Ammon's horn (tissue), 1 donor: ENCODE measurements at places on chromosomes 7 and 10.

DNA sequence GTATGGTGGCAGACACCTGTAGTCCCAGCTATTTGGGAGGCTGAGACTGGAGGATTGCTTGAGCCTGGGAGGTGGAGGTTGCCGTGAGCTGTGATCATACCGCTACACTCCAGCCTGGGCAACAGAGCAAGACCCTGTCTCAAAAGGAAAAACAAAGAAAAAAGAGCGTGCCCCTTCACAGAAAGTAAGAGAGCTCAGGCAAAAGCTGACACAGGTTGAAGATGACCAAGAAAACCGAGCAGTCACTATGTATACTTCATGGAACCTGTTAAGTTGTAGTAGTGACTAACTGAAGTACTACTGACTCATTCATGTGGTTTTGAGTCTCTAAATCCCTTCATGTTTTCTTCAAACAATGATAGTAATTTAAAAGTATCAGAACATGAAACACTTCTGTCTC is 1.2 kb upstream of the PRRT4 start:
- DNase-seq = no peak

DNA sequence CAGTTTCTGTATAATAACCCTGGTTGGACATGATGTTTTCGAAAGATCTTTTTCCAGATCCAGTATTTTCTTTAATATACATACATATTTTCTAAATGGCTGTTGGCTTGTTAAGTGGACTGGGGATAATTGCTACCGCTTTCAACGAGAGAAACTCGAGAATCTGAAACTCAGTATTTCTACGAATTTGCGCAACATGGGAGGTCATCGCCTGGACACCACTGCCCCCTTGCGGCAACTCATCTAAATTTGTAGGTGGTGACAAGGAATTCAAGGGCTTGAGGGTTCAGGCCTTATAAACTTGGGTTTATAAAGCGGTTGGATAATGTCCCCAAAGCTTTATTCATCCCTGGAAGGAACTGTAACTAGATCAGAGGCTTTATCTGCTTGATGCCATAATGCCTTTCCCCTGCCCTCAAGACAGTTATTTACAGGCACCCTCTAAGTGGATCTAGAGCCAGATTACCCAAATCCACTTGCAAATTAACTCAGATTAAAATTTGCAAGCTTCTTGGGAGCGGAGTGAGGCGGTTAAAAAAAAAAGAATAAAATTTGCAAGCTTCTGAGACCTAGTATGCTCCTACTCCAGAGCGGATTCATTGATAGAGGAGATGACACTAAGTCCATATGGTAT is 21.3 kb upstream of the KCNK18 start:
- peak; percentile 88 for DNase-seq

DNA sequence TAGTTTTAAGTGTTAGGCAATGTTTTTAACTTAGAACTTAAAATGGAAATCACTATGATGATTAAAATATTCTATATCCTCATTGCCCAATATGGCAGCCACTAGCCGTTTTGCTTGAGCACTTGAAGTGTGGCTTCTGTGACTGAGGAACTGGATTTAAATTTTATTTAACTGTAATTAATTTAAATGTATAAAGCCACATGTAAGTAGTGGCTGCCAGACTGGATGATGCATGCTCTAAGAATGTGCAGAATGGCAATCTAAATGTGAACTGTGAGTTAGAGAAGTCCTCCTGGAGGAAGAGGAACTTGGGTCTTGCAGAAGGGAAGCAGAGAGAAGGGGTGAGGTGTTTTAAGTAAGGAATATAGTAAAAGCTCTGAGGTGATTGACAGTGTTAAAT is 451.4 kb downstream of the SUGCT start:
- DNase-seq = no peak

- no peak for DNase-seq
These were observed 62.6 kb upstream of the CACNA2D1 start for GRCh38 chr7:82506208-82506607.

- DNase-seq = no peak
These were observed 4.4 kb upstream of the FKBP9 start for GRCh38 chr7:32952876-32953275.

DNA sequence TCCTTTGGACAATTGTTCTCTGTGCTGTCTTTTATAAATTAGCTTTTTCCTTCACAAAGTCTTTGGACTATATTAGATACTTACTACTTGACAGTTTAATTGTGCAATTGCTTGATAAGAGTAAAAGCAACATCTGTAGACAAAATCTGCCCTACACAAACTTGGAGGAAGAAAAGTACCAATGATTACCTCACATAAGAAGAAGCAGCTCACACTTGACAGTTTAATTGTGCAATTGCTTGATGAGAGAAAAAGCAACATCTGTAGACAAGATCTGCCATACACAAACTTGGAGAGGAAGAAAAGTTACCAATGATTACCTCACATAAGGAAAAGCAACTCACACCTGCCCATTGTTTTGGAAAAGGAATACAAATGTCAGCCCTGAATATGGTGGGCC is 17.1 kb upstream of the SCIN start:
- no peak for DNase-seq

- DNase-seq = no peak
These were observed 10.9 kb upstream of the SNX8 start for GRCh38 chr7:2325162-2325561.

DNA sequence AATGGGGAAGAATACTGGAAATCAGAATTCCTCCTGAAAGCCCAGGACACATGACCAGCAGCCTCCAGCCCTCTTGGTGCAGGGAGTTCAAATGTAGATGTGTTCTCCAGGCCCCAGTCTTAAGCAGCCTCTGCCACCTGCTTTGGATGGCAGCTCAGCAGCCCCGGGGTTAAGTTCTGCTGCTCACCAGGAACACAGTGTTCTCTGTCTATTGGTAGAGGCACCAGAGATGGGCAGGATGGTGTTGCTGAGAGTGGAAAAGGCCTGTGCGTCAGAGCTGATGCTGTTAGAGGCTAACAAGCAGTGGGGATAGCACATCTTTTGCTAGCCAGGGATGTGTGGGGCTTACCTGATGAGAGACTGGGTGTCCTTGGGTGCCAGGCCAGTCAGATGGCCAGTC is 56.8 kb downstream of the PAX2 start:
- DNase-seq = no peak

DNA sequence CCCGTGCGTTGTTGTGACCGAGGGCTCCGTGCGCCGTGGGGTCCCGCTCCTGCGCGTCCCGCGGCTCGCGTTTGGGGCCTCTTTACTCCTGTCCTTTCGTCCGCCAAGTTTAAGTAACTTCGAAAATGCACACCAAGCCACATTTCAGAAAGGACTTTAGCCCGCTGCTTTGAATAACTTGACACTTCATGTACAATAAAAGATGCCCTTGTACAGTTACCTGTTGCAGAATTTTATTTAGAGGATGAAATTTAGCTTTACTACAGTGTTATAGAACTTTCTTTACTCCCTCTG is 459 bp downstream of the SUGCT start:
- DNase-seq = no peak

- DNase-seq = no peak
These were observed 449.7 kb downstream of the AUTS2 start for GRCh38 chr7:70047891-70048448.

GRCh38 chr7:111855161-111855841 is 293.0 kb upstream of the IMMP2L start:
- DNase-seq = peak; percentile 81

GRCh38 chr7:87702326-87702725 is 74.1 kb downstream of the RUNDC3B start:
- no peak for DNase-seq

- DNase-seq = no peak
These were observed 17.3 kb downstream of the ELMO1 start for GRCh38 chr7:37431413-37431812.

DNA sequence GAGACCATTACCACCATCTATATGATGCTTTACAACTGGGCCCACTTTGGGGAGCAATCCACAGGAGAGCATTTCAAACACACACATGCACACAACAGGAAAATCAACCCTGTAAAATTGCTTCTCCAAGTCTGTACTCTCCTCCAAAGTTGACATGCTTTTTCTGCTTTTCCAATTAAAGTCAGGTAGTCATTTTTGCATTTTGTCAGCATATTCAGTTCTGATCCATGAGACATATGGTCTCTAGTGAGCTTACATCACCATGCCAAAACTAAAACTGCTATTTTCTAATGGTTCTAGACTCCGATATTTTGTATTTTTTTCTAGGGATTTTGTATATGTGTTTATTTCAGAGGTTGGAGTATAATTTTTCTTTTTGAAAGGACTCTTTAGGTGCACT is 373.5 kb upstream of the LRRTM3 start:
- DNase-seq = no peak

DNA sequence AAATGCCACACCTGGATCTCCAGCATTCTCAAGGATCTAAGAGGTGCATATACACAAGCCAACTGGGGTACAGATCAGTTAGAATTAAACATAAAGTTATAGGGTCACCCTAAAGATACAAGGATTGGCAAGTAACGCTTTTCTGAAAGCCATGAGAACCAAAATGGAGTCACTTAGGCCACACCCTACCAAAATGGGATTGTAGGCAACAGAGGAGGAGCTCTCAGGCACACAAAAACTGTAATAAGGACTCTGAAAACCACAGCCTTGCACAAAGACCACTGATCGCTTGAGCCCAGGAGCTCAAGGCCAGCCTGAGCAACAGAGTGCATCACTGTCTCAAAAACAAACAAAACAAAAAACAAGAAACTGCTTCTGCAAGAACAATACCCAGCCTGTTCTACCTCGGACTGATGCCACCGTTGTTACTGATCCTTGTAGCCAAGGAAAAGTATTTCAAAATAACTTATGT is 35.5 kb downstream of the SVOPL start:
- peak; percentile 65 for DNase-seq

GRCh38 chr10:120423431-120424197 is 33.4 kb upstream of the PLPP4 start:
- peak; percentile 74 for DNase-seq

- no peak for DNase-seq
These were observed 317.2 kb upstream of the DGKB start for GRCh38 chr7:15219758-15220157.

DNA sequence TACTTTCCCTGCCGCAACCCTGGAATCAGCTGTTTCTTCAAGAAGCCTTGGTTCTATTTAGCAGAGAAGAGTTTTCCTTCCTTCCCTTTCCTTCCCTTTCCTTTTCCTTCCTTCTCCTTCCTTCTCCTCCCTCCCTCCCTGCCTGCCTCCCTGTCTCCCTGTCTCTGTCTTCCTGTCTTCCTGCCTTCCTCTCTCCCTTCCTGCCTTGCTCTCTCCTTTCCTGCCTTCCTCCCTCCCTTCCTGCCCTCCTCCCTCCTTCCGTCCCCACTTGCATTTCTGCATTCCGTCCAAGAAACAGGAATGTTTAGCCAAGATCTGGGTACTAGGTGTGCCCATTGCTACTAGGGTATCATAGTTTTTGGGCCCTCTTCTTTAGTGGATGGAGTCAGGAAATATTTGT is 21.9 kb downstream of the SND1 start:
- DNase-seq = no peak

DNA sequence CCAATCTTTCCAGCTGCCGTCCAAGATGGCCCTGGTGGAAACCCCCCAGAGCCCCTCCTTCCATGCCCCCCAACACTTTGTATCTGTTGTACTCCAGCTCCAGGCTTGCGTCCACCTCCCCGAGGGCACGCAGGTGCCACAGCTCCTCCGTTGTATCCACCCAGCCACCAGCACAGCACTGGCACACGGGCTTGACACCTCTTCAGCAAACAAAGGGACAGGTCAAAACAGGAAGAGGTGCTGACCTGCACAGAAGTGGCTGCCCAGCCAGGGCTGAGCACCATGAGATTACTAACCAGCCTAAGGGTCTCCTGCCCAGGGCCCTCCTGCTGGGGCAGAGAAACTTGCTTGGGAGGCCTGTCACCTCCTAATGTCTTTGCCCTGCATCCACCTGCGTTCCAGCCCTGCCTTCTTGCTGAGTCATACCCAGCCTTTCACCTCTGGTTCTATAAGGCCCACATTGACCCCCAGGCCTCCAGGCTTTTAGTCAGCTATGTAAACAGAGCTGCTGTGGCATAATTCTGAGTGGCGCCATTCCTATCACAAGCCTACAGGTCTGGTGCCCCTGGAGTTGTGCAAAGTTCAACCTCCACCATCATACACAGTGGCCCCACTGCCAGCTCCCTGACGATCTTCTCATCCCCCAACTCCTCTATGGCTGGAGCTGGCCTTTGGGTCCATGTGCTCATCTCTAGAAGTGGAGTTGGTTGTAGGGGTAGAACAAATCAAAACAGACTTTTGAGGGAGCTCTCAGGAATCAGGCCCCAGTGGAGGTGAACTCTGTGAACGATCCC is 20.9 kb downstream of the SLC29A3 start:
- DNase-seq = no peak

DNA sequence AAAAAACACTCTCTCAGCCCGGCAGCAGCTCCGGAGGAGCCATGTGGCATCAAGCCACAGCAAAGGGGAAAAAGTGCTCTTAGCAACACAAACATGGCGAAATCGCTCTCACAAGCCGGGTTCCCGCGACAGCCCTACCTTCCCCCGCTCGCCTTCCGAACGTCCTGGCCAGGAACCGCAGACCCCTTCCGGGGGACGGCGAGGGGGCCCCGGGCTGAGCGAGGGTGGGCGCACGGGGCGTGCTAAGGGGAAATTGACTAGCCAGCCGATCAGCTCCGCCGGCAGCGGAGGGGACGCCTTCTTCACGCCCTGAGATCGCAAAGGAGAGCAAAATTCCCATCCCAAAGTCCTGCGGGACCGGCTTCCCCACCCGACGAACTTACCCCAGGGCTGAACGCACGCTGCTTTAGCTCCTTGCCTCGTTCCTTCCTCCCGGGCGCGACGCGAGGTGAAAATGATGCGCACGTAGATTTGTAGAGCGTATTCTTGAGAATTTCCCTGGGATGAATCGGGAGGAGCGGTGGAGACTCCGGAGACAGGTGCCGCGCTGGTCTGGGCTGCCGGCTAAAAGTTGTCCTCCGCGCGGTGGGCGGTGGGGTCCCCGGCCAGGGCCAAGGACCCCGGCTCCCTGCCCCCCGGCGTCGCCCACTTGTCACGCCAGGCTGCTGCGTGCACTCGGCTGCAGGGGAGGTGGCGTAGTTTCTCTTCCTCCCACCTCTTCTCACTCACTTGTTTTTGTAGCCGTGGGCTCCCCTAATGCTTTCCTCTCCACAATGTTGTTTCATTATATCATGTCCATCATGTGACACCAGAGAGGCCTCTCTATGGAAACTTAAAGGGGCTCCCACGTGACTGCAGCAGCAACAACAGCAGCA is 220.1 kb upstream of the MKLN1 start:
- DNase-seq = peak; percentile 93

GRCh38 chr7:17942231-17942630 is 1.9 kb upstream of the SNX13 start:
- no peak for DNase-seq

GRCh38 chr7:116779216-116779615 is 83.2 kb upstream of the CAPZA2 start:
- DNase-seq = no peak

- no peak for DNase-seq
These were observed 233.1 kb upstream of the IGFBP3 start for GRCh38 chr7:46153951-46154787.

GRCh38 chr10:103512166-103512565 is 18.7 kb downstream of the NEURL1 start:
- DNase-seq = no peak

GRCh38 chr7:22184549-22185199 is 172.3 kb downstream of the RAPGEF5 start:
- DNase-seq = no peak

GRCh38 chr10:92238054-92238585 is 52.8 kb downstream of the CPEB3 start:
- peak; percentile 18 for DNase-seq

- no peak for DNase-seq
These were observed 48.8 kb downstream of the DNAJC1 start for GRCh38 chr10:21954690-21955089.

- peak; percentile 54 for DNase-seq
These were observed 121.7 kb downstream of the DOCK4 start for GRCh38 chr7:112084520-112084971.
